ENCODE measurements at places on chromosomes 7 and 10.

GRCh38 chr10:123986736-123987135 is 95.1 kb upstream of the CPXM2 start:
- DNase-seq = no peak

DNA sequence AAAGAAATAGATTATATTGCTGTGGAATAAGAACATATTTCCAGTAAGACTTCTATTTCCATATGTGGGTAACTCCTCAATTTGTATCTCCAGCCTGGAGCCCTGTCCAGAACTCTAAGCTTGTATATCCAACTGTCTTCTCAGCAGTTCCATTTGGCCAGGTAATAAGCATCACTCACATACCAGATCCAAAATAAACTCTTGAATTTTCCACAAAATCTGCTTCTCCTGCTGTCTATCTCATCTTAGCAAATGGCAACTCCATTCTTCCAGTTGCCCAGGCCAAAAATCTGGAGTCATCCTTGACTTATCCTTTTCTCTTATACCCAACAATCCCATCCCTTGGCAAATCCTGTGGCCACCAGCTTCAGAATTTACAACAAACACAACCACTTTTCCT is 325.8 kb downstream of the CAMK1D start:
- no peak for DNase-seq

- no peak for DNase-seq
These were observed 16.5 kb downstream of the BTBD16 start for GRCh38 chr10:122287570-122287969.

- DNase-seq = peak; percentile 9
These were observed 121.2 kb downstream of the MTERF1 start for GRCh38 chr7:91759205-91759863.

- no peak for DNase-seq
These were observed 266.7 kb upstream of the INHBA start for GRCh38 chr7:41969561-41970105.

DNA sequence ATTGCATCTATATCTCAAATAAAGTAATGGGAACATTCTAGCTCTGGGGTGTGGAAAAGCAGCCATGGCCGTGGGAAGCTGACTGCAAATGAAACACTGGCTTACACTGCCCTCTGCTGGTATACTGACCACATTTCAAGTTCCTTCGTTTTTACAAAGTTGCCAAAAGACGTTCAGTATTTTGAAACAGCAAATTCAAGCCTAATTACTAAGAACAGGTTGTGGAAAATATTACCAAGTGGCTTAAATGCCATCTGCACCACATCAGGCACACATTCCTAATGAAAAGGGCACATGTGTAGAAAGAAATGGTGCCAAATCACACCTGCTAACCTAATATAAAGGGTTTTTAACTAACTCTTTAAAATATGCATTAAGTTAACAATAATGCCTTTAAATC is 83.9 kb downstream of the JAZF1 start:
- no peak for DNase-seq

- no peak for DNase-seq
These were observed 10.3 kb upstream of the LRRC27 start for GRCh38 chr10:132321726-132322125.

GRCh38 chr10:93873420-93874115 is 20.2 kb upstream of the SLC35G1 start:
- DNase-seq = peak; percentile 5

DNA sequence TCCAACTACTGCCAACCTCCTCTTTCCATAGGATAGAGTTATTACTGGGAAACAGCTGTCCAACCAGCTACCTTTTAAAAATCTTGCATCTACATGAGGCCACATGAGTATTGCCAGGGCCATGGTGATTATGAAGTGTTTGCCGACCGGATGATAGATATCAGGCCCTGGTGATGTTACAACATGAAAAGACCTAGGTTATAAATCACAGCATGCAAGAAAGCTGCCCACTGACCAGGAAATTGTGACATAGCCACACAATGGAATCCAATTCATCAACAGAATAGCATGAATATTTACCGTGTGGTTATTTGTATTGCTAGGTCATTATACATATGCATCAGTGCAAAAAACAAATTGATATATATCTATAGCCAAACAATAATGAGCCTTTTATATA is 517.0 kb downstream of the INHBA start:
- no peak for DNase-seq

DNA sequence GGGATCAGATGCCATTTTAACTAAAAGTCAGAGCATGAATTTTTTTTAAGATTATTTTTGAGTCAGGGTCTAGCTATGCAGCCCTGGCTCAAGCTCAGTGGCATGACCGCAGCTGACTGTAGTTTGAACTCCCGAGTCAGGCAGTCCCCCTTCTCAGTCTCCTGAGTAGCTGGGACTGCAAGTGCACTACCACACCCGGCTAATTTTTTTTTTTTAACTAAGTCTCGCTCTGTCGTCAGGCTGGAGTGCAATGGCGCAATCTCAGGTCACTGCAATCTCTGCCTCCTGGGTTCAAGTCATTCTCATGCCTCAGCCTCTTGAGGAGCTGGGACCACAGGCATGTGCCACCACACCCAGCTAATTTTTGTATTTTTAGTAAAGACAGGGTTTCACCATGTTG is 7.8 kb downstream of the TAS2R41 start:
- DNase-seq = no peak

GRCh38 chr10:14325325-14325955 is 5.3 kb downstream of the FRMD4A start:
- DNase-seq = no peak

Data from kidney epithelial cell (primary cell).